Mesothelial cell of epicardium (in vitro differentiated cells): ENCODE measurements at places on chromosomes 1 and 21.

DNA sequence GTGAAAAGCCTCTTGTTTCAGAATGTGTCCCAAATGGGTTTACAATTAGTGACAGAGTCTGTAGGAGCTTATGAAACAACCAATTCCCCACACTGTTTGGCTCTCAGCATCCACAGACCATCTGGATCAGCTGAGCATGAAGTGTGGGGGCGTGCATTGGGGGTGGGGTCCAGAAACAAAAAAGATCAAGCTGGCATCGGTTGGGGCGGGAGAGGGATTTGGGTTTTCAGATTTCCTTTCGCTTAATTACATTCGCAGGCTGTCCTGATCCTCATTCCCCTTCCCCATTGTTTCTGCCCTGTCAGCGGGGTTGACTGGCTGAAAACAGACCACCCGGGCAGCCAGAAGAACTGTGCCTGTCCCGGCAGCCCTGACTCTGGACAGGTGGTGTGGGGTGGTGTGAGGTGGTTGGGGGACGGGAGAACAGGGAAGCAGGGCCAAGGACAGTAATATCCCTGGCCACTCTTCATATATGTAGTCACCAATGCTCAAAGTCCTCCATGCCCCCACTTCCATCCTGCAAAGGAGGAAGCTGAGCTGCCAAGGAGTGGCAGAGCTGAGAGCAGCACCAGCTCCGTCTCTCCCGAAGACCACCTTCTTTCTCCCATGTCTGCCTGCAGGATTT is 92.0 kb downstream of the IER5 start:
- DNase-seq: peak; percentile 22

DNA sequence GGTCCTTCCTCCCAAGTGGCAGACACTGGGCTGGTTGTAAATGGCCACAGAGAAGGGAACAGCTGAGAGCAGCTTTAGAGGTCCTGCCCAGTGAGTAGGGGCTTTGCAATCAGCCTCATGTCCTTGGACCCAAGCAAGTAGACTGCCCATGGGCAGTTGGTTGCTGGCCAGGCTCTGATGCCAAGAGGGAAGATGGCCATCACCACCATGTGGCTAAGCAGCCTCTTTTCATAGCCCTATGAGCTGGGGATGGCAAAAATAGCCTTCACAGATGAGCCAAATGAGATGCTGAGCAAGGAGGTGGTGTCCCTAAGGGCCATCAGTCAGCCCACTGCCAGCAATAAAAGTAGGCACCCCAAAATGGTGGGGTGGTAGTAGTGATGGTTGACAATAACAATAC is 3.2 kb downstream of the DISP3 start:
- no peak for DNase-seq

- DNase-seq: no peak
Measured at GRCh38 chr1:7644961-7645750, 125.9 kb upstream of the VAMP3 start.

- no peak for DNase-seq
Measured at GRCh38 chr1:29878501-29878900, 642.2 kb downstream of the PTPRU start.

GRCh38 chr21:38956007-38956406 is 150.3 kb downstream of the ETS2 start:
- DNase-seq: no peak

- no peak for DNase-seq
Measured at GRCh38 chr1:232316864-232317263, 313.1 kb downstream of the SIPA1L2 start.

DNA sequence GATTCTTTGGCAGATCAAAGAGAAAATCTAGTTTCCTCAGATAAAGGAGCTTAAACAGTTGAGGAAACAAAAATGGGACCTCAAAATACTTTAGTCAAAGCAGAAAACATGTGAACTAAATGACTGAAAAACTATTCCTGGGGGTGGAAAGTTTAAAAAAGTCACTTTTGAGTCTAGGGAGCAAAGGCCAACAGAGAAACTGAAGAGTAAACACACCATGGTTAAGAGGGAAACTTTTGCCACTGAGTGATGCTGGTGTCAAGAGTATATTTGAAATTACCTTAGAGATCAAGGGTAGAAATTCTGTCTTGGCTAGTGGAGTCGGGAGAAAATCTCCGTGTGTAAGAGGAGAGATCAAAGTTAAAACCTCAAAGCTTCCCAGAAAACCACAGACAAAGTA is 501.2 kb upstream of the ADGRL4 start:
- DNase-seq: no peak

- no peak for DNase-seq
Measured at GRCh38 chr1:200837931-200838571, 34.7 kb upstream of the GPR25 start.

GRCh38 chr1:22447621-22448111 is 4.0 kb upstream of the ZBTB40 start:
- DNase-seq: no peak

- no peak for DNase-seq
Measured at GRCh38 chr1:221035662-221036153, 156.5 kb downstream of the HLX start.

DNA sequence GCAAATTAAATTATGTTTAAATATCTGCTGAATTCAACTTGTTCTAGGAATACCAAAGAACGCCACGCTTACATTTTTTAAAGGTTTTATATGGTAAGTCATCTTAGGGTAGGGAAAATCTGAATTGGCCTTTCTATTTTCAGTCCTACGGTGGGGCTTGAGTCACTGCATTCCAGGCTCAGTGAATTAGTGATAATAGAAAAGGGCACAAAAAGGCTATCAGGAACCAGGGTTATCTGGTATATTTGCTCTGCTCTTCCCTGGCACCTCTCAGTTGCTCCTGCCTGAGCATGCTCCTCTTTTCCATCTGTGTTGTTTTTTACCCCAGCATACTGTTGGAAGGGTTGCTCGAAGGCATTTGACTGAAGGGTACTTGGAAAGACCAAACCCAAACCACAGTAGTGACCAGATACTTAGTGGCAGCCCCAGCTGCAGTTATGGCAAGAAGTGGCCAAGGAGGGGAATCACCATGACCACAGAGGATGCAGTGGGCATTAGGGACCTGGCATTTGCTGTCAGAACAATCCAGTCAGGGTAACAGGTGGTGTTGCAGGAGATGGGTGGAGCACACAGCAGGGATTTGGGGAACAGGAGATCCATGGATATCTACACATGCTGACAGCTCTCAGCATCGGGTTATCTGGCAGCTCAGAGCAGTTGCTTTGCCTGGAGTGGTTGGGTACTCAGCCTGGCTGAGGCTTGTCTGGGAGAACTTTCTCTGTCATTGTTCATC is 2.3 kb downstream of the OVAAL start:
- no peak for DNase-seq

DNA sequence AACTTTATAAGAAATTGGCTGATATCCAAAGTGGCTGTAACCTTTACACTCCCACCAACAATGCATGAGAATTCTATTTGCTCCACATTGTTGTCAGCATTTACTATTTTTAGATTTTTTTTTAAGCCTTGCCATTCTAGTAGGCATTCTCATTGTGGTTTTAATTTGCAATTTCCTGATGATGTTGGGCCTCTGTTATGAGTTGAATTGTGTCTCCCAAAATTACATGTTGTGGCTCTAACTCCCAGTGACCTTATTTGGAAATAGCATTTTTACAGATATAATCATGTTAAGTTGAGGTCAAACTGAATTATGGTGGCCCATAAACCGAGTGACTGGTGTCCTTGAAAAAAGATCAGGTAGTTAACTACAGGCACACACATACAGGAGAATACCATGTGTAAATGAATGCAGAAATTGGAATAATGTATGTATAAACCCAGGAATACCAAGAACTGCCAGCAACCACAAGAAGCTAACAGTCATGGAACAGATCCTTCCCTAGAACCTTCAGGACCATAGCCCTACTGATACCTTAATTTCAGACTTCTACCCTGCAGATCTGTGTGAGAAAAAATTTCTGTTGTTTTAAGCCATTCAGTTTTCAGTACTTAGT is 348.8 kb upstream of the DAB1 start:
- no peak for DNase-seq

GRCh38 chr1:196063952-196064351 is 544.3 kb downstream of the KCNT2 start:
- DNase-seq: no peak

- no peak for DNase-seq
Measured at GRCh38 chr1:244200596-244200995, 149.5 kb downstream of the ZBTB18 start.

- no peak for DNase-seq
Measured at GRCh38 chr1:49817681-49818080, 206.1 kb downstream of the AGBL4 start.

DNA sequence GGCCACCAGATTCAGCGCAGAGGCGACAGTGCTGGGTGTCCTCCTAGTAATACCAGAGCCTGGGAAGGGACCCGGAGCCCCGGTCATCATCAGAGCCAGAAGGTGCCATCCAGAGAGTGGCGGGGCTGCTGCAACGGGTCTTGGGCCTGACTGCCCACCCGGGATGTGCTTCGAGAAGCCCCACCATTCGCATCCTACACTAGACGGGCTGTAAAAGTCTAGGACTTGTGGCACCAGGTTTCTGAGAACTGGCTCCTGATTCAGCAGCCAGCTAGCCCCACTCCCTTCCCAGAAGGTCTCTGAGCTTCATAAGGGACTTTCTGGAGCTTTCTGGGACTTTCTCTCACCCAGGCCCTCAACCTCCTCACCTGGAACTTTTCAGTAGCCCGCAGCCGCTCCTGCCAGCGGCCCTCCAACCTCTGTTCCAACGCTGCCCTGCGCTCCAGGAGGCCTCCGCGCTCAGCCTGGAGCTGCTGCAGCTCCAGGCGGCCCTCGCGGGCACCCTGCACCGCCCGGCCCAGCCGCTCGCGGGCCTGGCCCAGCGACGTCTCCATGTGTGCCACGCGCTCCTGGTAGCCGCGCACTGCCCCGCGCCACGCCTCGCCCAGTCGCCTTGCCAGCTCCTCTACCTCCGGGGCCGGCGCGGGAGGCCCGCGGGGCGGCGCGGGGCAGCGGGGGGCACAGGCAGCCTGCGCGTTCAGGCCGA is 940 bp downstream of the NES start:
- no peak for DNase-seq

- DNase-seq: no peak
Measured at GRCh38 chr1:235075777-235076308, 52.8 kb downstream of the TOMM20 start.

GRCh38 chr1:206713070-206713469 is 28.4 kb downstream of the MAPKAPK2 start:
- DNase-seq: no peak

- no peak for DNase-seq
Measured at GRCh38 chr1:94831641-94832040, 11.5 kb downstream of the SLC44A3 start.
